ENCODE measurements at places on chromosomes 4 and X.

- DNase-seq, result peak; percentile 36
Measured at GRCh38 chr4:168480931-168481611, 779 bp upstream of the DDX60L start.

DNA sequence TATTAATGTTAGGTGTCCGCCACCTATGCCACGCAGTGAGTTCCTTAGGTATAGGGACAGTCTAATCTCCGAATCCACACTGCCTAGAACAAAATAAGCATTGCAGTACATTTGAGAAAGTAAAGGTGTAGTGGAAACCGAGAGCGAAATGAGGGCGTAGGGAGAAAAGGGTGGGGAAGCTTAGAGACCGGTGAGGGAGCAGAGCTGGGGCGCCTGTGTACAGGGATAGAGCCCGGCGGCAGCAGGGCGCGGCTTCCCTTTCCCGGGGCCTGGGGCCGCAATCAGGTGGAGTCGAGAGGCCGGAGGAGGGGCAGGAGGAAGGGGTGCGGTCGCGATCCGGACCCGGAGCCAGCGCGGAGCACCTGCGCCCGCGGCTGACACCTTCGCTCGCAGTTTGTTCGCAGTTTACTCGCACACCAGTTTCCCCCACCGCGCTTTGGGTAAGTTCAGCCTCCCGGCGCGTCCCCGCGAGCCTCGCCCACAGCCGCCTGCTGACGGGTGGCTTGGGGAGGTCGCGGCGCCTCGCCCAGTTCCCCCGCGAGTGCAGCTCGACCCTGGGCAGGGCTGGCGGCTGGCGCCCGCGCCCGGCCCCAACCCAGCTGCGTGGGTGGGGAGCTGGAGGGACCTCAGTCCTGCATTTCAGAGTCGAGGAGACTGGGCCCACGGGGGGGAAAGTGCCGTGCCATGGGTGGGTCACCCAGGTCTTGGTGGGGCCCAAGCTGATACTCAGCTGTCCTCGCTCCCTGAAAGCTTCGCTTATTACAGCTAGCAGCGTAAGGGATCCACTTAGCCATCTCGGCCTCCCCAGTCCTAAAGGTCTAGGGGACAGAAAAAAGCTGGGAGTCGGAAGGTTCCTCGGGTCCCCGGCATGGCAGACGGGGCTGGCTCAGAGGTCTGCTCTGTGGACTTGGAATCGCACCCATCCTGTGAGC, at the start of gene ANXA3:
Gene ANXA3 (plus strand): TSS at position 351 of the 932 bp plus-strand sequence. CDS start 2,704 bp downstream, outside the sequence.
- DNase-seq, result no peak

- DNase-seq, result no peak
Measured at GRCh38 chr4:94516999-94517398, 65.3 kb downstream of the PDLIM5 start.

GRCh38 chrX:7061429-7061828, 86.1 kb upstream of the STS start:
- no peak for DNase-seq

DNA sequence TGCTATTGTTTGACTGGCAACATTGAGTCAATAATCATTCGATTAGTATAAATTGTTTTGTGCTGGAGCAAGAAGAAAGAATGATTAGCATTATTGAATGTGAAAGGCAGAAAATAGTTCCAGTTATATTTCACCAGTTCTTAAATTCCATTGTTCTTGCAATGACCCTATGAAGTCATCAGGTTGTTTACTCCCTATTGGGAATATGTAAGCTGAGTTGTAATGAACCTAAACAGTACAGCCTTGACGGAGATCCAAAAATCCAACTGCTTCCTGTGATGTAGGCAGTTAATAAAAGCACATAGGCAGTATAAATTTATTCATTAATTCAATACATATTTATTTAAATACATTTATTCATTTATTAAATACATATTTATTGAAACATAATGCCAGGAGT, 947.5 kb downstream of the PCDH7 start:
- no peak for DNase-seq

GRCh38 chrX:39338583-39338982, 537.3 kb downstream of the MID1IP1 start:
- no peak for DNase-seq

- no peak for DNase-seq
Measured at GRCh38 chrX:46922611-46923010, 10.4 kb downstream of the JADE3 start.

- no peak for DNase-seq
Measured at GRCh38 chr4:955161-955921, 18.0 kb downstream of the DGKQ start.

- DNase-seq, result no peak
Measured at GRCh38 chrX:96455078-96455477, 229.6 kb upstream of the DIAPH2 start.

- DNase-seq, result no peak
Measured at GRCh38 chr4:121777625-121778024, 12.7 kb upstream of the SMIM43 start.

GRCh38 chr4:59727745-59728144, 1472.4 kb upstream of the ADGRL3 start:
- no peak for DNase-seq

DNA sequence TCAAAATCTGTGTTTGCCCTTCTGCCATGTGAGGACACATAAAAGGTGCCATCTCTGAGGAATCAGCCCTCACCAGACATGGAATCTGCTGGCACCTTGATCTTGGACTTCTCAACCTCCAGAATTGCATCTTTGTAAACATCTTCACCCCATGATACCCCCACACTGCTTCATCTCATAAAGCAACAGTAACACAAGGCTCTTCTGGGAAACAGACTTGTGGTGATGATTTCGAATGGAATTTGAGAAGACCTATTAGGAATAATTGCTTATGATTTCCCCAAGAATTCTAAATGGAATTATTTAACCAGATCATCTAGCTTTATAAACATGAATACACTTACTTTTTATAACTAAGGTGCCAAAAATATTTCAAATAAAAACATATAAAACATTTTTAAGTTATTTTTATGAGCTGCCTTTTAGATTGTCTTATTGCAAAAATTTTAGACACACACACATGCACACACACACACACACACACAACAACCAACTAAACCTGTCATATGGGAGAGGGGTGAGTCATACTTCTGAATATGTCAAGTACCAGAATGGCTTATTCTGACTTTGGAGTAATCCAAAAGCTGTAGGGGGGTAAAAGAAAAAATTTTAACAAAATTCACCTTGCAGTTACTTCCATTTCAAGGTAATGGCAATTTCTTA, 82.0 kb downstream of the USP46 start:
- no peak for DNase-seq

DNA sequence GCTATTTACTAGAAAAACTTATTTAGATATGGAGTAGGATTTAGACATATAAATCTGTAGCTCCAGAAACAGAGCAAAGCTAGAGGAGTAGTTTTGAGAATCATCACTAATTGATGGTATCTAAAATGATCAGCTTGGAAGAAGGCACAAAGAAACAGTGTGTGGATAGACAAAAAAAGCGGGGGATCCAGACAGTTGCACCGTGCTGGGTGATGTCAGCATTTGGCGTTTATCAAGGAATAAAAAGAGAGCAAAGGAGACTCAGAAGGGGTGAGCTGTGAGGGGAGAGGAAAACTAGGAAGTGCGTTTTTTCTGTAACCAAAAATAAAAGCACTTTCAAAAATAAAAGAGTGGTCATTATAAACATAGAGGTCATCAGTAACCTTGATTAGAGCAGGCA, 90.5 kb upstream of the GPRIN3 start:
- no peak for DNase-seq

DNA sequence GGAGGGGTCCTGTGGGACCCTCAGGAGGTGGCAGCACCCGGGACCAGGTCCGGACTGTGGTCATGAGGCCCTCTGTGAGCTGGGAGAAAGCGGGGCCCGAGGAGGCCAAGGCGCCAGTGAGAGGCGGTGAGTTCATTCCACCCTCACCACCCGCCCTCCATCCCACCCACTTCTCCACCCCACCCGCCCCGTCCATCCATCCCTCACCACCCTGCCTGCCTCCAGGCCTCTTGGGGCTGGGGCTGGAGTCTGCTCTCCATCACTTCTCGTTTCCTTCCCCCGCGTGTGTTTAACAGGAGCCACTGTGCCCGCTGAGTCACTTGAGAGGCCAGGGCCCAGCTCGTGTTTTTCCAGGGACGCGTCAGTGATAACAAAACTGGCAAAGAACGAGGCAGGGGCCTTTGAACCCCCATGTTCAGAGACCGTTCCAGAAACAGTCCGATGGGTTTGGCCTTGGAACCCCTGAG, 6.2 kb downstream of the SH3TC1 start:
- no peak for DNase-seq
